ENCODE measurements at places on chromosomes 2 and 18.

DNA sequence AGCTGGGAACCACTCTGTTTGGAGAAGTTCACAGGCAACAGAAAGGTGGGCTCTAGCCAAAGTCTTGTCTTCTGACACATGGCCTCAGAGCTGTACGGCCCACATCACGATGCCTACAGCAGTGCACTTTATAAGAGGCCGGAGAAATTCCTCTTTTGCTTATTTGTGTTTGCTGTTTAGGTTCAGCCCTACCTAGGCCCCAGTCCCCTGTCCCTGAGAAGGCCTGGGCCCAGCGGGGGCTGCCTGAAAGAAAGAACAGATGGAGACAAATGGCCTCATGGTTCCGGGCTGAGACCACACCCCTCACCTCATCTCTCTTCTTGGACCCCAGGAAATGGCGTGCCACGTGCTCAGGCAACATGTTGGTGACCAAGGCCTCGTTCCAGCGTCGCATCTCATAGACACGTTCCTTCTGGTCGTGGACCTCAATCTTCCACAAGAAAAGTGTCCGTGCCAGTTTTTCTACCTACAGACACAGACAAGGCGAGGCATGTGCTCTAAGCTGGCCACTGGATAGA lies 30.9 kb downstream of the CENPO start:
- DNase-seq, result no peak

GRCh38 chr2:125037135-125037653 lies 1012.1 kb downstream of the CNTNAP5 start:
- no peak for DNase-seq

DNA sequence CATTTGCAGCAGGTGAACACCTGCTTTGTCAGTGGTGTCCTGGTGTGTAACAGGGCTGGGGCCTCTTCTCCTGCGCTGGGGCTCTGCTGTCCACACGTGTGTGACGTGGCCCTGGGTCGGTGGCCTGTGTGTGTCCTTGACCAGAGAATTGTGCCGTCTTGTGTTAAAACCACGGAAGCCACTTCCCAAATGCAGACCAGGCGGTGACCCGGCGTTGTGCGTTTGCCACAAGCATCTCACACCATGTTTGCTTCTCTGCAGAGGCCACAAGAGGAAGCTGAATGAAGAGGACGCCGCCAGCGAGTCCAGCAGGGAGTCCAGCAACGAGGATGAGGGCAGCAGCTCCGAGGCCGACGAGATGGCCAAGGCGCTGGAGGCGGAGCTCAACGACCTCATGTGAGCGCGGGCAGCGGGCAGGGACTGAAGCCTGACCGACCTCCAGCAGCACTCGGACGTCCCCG lies 44.3 kb upstream of the KCNG2 start:
- DNase-seq, result peak; percentile 60

DNA sequence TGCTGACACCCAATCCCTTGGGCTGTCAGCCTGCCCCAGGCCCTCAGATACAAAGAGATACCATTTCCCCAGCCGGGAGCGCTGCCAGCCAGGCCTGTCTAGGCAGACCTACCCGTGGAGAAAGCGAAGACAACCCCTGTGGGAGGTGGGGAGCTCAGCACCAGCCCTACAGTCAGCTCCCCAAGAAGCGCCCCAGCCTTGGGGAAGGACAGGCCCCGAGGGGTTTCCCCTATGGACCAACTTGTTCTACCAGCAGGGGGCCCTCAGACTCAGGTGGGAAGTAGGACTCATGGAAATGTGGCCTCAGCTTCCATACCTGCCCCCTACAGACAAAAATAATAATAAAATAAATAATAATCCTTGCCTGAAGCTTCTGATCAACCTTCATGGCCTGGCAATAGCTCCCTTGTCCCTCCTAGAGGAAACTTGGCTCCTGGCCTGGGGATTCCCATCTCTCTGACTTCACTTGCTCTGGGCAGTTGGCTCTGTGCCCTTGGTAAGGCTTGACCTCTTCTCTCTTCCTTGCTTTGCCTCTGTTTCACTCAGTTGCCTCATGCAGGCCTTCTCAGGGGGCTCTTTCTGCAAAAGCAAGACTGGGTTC lies 7.0 kb downstream of the SLC35F6 start:
- peak; percentile 91 for DNase-seq

DNA sequence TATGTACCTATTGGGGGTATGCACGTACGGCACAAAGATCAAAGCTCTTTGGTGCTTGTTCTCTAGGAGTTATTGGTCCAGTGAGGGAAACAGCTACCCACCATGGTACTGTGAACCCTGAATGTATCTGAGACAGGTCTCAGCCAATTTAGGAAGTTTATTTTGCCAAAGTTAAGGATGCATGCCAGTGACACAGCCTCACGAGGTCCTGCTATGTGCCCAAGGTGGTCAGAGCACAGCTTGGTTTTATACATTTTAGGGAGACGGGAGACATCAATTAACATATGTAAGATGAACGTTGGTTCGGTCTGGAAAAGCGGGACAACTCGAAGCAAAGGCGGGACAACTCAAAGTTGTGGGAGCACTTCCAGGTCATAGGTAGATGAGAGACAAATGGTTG lies 75.8 kb downstream of the SOWAHC start:
- DNase-seq, result peak; percentile 38

DNA sequence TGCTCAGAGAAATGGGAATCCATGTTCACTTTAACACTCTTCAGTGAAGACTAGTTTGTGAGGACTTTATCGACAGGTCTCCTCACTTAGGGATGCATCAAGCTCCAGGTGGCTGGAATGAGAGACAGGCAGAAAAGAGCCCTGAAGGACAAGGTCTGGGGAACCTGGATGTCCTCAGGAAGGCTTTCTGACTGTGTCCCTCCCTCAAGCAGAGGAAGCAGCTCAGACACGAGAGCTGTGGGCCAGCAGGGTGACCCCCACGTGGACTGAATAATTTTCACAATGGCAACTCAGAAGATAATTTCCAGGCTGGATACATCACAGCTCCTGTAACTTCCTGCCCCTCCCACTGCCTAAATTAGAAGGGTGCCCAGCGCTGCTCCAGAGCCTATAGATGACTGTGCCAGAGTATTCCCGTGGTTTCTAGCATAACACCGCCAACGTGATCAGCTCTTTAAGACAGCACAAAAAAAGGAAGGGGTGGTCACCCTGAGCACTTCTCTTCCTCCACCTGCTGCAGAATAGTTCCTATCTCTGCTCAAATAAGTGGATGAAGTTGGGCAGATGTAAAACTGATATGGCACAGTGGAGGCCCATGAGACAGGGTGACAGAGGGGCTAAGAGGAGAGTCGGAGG lies 25.7 kb upstream of the NCK2 start:
- no peak for DNase-seq

Measured in suprapubic skin (tissue), 4 donors.